H4 (cell line): ENCODE measurements at places on chromosomes 3 and 15. TPM values are rescaled to one million over a fixed set of nuclear protein-coding genes. Genes with fewer than 3 reads are reported as not detected.

Gene PTX3
- 0.99 and 1.5 TPM in 2 replicates for total RNA-seq

Gene ZPLD1
- total RNA-seq = 0.06 TPM in 1 of 2 replicates, not detected in the other

Gene ROPN1
- total RNA-seq = not detected in 2 replicates

Gene MCTP2
- 27.0 and 36.1 TPM in 2 replicates for total RNA-seq

Gene PLSCR2
- not detected in 2 replicates for total RNA-seq

Gene KIF15
- 11.1 and 15.7 TPM in 2 replicates for total RNA-seq

Gene CCK
- total RNA-seq = not detected in 2 replicates

DNA sequence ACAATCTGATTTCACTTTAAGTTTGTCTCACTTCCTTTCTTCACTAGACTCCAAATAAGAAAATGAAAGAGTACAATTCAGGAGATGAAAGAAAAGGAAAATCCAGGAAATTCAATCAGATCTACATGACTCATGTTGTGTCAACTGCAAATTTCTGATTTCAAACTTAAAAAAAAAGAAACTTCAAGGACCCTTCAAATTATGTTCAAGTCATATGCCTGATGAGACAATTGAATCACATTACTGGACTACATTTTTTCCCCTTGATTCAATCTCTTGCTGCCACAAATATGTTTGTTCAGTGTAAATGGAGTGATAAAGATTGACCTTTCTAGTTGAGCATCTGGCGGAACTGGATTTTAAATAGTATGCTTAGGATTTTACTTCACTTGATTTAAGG is 37.4 kb downstream of the FRMD5 start:
- peak; percentile 80 for DNase-seq

DNA sequence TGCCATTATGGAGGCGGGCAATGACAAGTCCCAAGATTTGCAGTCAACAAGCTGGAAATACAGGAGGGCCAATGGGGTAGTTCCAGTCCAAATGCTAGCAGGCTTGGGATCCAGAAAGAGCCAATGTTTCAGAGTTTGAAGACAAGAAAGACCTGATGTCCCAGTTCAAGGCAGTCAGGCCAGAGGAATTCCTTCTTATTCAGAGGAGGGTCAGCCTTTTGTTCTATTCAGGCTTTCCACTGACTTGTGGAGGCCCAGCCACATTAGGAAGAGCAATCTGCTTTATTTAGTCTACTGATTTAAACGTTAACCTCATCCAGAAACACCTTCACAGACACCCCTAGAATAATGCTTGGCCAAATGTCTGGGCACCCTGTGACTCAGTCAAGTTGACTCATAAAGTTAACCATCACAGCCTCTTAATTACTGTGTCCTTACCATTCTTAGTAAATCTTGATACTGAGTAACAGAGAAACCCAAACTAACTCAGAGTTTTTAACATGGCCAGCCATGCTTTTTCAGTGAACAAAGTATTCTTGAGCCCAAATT is 50.9 kb upstream of the NPHP3 start:
- no peak for DNase-seq

GRCh38 chr15:48868023-48868422 is 9.9 kb upstream of the EID1 start:
- DNase-seq = no peak

DNA sequence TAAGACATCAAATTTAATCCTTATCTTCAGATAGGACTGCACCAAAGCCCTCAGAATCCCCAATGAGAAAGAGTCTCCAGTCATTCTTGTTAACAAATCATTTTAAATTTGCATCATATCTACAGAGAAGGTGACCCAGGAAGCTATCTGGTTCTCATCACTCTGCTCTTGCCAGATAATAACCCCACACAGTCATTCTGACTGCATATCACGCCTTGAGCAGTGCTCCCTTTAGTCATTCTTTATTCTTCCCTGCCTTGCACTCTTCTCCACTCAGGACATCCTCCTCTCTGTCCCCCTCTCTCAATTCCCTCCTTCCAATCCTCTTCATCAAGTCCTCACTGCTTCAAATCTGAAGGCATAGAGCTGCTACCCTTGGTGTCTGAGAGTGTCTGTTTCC is 83.7 kb upstream of the COL6A6 start:
- DNase-seq = no peak

DNA sequence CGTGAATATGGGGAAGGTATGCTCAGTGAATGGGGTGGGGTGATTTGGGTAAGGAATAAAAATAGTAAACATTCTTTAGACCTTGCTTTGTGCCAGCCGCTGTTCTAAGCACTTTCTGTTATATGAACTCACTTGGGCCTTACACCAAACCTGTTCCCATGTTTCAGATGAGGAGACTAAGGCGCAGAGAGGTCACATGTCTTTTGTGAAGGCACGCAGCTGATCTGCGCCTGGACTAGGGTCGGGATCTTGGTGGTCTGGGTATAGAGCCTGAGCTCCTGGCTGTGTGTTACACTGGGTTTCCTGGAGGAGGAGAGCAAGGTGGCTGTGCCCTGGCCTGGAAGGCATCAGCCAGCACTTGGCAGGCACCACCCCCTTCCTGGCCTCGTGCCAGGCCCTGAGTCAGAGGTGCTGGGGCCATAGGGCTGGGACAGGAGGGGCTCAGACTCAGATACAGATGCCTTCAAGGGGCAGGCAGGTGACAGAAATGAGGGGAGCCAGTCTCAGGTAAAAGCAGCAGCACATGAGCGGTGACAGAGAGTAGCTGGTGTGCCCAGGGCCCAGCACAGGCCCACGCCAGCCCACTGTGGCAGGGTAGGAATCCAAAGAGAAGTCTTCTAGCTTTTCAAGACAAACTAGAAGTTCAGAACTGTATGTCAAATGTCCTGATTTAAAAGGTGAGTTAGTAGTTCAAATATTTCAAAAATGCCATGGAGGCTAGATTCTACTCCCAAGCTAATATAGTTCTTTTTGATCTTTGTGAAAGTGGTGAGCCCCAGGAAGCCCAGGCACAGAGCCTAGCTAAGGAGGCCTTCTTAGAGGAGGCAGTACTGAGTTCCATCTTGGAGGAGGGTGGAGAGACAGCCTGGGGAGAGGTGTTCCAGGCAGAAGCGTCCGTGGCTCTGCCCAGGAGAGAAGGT is 83.1 kb downstream of the DNAJB8 start:
- DNase-seq = peak; percentile 70

GRCh38 chr3:160919942-160920341 is 163.9 kb downstream of the PPM1L start:
- no peak for DNase-seq

DNA sequence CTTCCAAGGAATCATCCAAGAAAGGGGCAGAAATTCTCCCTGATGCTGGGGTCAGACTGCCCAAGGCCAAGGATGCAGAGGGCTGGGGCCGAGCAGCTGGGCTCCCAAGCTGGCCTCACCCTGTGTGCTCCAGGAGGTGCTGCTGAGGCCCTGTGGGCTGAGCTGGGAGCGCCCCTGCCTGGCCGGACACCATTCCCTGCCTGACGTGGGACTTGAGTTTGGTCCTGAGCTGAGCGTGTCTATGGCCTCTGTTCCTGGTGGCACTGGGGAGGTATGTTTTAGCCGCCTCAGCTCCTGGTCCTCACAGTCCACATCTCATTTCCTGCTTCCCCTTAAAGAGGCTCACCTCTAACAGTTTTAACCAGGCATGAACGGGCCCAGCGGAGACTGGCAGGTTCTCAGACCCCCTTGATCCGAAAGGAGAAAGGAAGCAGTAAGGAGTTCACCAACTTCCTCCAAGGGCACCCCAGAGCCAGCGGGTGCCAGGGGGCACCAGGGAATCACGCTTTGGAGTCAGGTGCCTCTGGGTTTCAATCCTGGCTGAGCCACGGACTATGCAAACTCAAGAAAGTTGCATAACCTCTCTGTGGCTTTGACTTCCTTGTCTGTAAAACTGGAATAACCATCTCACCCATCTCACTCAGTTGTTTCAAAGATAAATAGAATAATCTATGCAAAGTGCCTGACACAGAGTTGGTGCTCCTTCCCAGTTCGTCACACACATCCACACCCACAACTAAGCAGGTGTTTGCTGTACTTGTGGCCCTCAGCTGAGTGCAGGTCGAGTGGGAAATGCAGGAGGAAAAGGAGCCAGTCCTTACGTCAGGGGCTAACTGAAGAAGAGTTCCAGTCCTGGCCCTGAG is 48.6 kb downstream of the SLC12A8 start:
- DNase-seq = peak; percentile 38

DNA sequence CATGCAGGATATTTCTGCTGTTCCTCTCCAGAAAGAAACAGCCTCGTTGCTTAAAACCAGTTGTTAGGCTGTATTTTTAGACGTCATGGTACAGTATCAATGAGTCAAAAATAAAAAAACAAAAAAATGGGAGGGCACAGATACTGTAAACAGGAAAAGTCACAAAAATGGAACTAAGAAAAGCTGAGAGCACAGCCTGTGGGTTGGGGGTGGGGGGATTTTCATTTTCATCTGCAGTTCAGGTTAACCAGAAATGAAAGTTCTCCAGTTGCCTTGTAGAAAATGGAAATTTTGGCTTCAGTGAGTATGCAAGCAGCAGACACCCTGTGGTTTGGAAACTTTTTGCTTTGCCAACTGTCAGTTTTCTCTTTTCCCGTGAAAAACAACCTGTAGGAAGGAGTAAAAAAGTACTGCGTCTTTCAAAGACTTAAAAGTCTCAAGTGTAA is 59.0 kb downstream of the FRMD4B start:
- no peak for DNase-seq

GRCh38 chr15:85379403-85380131 is 836 bp upstream of the AKAP13 start:
- no peak for DNase-seq

- peak; percentile 97 for DNase-seq
Observed at GRCh38 chr3:159765030-159765859, 223.4 kb upstream of the IL12A start.

DNA sequence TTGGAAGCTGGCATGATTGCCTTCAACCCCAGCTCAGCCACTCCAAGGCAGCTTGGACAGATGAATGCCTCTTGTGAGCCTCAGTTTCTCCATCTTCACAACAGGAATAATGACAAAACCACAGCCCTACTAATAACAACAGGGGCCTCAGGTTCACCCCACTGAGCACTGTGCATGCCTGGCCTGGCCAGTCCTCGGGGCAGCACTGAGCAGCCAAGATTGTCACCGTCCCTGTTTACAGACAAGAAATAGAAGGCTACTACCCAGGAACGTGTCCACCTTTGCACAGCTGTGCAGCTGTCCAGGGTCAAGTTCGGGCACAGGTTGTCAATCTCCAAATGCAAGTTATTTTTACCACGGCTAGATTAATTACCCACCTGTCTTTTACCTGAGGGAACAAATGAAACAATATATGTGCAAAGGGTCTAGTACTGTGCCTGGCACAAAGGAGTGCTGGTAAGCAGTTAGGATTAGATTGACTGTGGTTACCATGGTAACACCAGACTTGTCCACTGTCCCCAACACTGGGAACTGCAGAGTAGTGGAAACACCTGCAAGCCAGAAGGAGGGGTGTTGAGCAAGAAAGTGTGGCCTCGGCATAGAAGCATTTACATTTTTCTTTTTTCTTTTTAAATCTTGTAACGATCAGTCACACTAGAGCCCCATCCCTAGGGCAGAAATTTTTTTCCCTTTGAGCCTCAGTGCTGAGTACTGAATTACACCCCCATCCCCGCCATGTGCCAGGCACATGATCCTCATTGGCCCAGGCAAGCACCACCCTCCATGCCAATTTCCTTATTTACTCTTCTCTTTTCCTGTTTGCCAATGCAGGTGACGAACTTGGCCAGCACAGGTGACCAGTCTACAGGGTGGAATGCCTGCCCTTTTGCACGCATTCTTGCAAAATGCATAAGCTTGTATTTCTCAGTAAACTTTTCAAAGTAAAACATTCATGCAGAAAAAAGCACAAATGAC is 66.3 kb upstream of the SLC6A6 start:
- no peak for DNase-seq

- DNase-seq = no peak
Observed at GRCh38 chr15:44813231-44813630, 76.9 kb downstream of the TRIM69 start.

GRCh38 chr3:170364965-170365364 is 7.5 kb downstream of the SKIL start:
- DNase-seq = no peak

- DNase-seq = no peak
Observed at GRCh38 chr15:47861111-47861903, 144.0 kb downstream of the SEMA6D start.

DNA sequence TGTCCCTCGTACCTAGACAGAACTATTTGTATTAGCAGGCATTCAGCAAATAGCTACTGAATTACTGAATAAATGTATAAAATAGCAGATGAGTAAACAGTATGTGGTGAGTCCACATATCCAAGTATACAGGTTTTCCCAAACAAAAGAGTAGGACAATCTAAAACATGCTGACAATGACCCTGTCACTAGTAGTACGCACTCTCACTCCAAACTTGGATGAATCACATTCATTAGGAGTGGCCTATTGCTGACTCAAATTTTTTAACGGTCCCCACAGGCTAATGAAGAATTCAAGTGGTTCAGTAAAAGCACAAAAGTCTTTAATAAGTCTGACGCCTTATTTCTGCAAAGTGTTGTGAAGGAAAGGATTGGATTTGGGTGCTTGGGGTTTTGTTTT is 449.3 kb upstream of the THBS1 start:
- DNase-seq = peak; percentile 22

DNA sequence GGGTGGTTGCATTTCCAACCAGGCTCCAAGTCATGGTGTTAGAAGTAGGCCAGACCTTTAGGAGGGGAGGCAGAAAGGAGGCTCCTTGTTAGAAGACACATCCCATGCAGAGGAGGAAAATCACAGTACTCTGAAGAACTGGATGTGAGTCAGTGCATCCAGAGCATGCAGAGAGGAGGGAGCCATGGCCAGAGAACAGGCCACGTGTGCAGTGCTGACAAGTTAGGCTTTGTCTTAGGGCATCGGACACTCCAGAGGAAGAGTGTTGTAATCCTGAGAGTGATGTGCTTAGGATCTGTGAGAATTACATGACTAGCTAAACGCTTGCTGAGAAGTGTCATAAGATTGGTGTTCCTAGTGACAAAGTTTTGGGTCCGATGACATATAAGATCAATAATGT is 456.5 kb upstream of the THRB start:
- DNase-seq = no peak

- peak; percentile 50 for DNase-seq
Observed at GRCh38 chr3:36700537-36701248, 63.7 kb downstream of the DCLK3 start.

- DNase-seq = no peak
Observed at GRCh38 chr3:148873977-148874376, 8.9 kb downstream of the CPA3 start.

GRCh38 chr15:81062937-81063336 is 62.2 kb downstream of the TLNRD1 start:
- no peak for DNase-seq

DNA sequence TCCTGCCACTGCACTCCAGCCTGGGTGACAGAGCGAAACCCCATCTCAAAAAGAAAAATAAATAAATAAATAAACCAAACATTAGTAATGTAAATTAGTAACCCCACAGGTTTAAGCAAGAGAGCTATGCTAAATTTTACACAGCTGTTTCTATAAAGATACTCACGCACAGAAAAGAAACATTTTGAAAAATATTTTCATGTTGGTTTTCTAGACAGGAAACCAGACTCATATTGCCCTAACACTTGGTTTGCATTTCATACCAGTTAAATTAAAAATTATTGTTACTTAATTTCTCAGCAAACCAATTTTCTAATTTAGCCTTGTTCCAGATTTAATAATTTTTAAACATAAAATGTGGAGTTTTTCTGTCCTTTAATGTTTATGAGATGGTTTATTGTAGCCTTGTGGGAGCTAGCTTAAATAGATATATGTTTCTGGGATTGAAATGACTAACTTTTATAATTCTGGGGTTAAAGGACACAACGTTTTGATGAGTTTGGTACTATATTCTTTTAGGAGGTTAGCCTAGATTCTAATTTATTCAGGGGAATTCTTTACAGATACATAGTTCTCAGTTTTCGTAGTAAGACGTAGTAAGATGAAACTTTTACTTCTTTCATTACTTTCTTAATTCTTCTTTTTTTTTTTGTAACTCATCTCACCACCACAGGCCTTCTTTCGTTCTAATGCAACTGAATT is 42.6 kb upstream of the SLC4A7 start:
- no peak for DNase-seq
